Left ventricle myocardium inferior (tissue), 1 donor: ENCODE measurements at places on chromosomes 4 and X. TPM values are rescaled to one million over a fixed set of nuclear protein-coding genes. Genes with fewer than 3 reads are reported as not detected.

CXCL11 gene
- total RNA-seq, result not detected

TSPAN5 gene
- 1.7 TPM for total RNA-seq

MAGEB17 gene
- total RNA-seq, result not detected

C4orf36 gene
- total RNA-seq, result 0.96 TPM

DNA sequence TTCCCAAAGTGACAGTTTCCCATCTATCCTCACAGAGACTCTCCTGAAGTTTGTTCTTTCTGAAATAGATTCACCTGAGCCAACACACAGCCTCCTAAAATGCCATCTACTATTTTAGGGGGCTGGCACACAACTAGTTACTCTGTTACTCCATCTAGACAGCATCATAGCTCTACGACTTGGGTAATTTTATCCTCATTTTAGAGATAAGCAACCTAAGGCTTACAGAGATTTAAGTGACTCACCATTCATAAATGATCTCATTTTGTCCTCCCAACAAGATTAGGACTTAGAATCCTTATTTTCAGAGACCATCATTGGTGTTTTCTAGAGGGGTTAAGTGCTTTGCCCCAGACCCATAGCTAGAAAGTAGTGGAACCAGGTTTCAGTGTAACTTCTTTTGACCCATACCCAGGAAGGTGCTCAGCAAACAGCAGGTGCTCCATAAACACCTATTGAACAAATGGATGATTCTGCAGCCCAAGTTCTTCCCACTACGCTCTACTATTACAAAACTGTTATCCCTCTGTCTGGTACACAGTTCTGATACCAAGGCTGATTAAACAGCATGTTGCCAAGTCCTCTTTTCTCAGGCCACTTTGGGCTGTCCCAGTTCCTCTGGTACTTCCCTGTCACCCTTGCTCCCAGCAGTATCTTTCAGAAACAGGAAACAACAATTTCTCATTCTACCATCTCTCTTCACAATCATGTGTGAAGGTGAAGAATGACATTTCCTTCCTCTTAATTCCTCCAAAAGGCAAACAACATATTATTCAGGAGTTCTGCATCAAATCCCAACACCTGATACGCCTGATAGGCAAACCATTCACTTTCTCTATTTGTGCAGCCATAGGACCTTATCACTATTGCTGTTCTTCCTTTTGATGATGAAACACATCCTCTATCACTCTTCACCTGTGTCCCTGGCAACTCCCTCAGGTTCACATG lies 304.7 kb upstream of the TAPT1 start:
- DNase-seq, result no peak
- no peaks in the 10 kb centered on the region for H3K36me3 ChIP-seq
- H3K4me3 ChIP-seq, result no peak overlapping the region
- no peaks in the 10 kb centered on the region for H3K27me3 ChIP-seq
- no peak overlapping the region for H3K27ac ChIP-seq

DNA sequence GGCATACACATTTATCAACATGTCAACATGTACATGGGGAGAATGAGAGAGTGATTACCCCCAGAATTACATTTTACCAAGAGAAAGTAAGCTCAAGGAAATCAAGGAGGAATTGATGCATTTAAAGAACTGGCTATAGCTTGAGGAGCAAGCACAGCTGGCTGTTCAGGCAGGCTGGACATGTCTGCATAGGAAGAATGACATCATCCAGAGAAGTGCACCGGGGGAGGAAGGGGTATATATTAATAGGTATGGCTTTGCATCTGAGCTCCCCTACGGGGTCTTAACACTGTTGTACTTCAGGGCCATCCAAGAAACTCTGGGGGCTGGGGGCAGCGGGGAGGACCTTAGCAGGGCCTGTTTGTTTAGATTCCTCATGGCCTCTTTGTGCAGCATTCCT lies 222.4 kb upstream of the VCX start:
- DNase-seq, result no peak
- H3K4me1 ChIP-seq, result no peaks in the 10 kb centered on the region

KLHL13 gene
- 11.4 TPM for total RNA-seq

DAPP1 gene
- total RNA-seq, result 0.74 TPM

DNA sequence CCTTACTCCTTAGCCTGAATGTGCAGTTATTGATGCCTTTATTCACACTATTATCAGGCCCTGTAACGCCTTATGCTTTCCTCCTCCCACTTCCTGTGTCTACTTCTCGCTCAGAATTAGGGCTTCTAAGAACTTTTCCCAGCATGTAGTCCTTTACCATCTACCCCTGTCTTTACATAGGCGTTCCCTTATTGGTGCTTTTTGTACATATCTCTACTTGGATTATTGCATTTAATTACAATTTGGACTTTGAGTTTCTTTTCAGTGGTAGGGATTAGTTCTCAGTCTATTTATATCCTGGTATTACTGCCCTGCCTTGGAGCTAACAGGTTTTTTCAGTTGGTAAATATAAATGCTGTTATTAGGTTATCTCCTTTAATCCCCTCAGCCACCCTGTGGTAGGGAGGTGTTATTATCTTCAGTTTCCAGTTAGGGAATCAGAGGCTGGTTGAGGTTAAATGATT lies 84.0 kb downstream of the RBPJ start:
- peaks cover 16% of the 10 kb centered on the region for H3K36me3 ChIP-seq
- H3K4me3 ChIP-seq, result no peak overlapping the region
- DNase-seq, result no peak
- H3K27ac ChIP-seq, result no peak overlapping the region
- H3K4me1 ChIP-seq, result peaks cover 23% of the 10 kb centered on the region
- H3K27me3 ChIP-seq, result no peaks in the 10 kb centered on the region

GRCh38 chrX:154399527-154400368 lies 1.6 kb downstream of the RPL10 start:
- peak overlapping the region; percentile 99 for H3K27ac ChIP-seq
- no peaks in the 10 kb centered on the region for H3K27me3 ChIP-seq
- H3K4me3 ChIP-seq, result peak overlapping the region; percentile 85
- peaks cover 22% of the 10 kb centered on the region for H3K4me1 ChIP-seq

ZDHHC15 gene
- 3.1 TPM for total RNA-seq

DNA sequence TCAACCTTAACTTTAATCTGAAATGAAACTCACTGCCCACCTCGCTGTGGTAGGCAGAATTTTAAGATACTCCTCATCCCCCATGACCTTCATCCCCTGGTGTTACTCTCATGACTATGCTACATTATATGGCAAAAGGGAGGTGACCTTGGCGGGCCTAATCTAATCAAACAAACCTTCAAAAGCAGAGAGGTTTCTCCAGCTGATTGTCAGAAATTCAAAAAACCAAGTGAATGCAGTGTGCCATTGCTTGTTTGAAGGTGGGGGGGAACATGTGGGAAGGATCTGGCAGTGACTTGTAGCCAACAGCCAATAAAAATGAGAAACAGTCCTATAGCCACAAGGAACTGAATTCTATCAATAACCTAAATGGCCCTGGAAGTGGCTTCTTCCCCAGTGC lies 48.5 kb downstream of the KLHL8 start:
- H3K4me1 ChIP-seq, result no peaks in the 10 kb centered on the region
- peaks cover 23% of the 10 kb centered on the region for H3K36me3 ChIP-seq
- no peak overlapping the region for H3K4me3 ChIP-seq

GRCh38 chrX:151789179-151789800 lies 54.7 kb downstream of the CNGA2 start:
- no peaks in the 10 kb centered on the region for H3K4me1 ChIP-seq
- H3K27ac ChIP-seq, result no peak overlapping the region
- H3K27me3 ChIP-seq, result no peaks in the 10 kb centered on the region
- no peak overlapping the region for H3K4me3 ChIP-seq
- DNase-seq, result peak; percentile 40

UGT8 gene
- not detected for total RNA-seq

STEEP1 gene
- total RNA-seq, result 15.2 TPM

GRCh38 chr4:108959491-108959890 lies 196.6 kb upstream of the ETNPPL start:
- H3K36me3 ChIP-seq, result no peaks in the 10 kb centered on the region
- H3K4me3 ChIP-seq, result no peak overlapping the region
- H3K4me1 ChIP-seq, result peaks cover 11% of the 10 kb centered on the region
- H3K27me3 ChIP-seq, result no peaks in the 10 kb centered on the region
- DNase-seq, result no peak
- H3K27ac ChIP-seq, result no peak overlapping the region

SMPX gene
- total RNA-seq, result 726 TPM

GRCh38 chr4:38856524-38857337 lies at the start of gene TLR6:
Gene TLR6 (minus strand): TSS chr4:38856817. CDS start chr4:38829473, 27,344 bp downstream.
- no peak for DNase-seq
- H3K36me3 ChIP-seq, result no peaks in the 10 kb centered on the region
- H3K4me3 ChIP-seq, result peak within 1 kb of the TSS; percentile 30

GRCh38 chrX:1400742-1401471 lies 9.0 kb upstream of the SLC25A6 start:
- peaks cover 56% of the 10 kb centered on the region for H3K36me3 ChIP-seq
- H3K4me3 ChIP-seq, result no peak overlapping the region
- DNase-seq, result peak; percentile 10
- H3K27me3 ChIP-seq, result no peaks in the 10 kb centered on the region
- no peak overlapping the region for H3K27ac ChIP-seq

- DNase-seq, result no peak
- H3K27me3 ChIP-seq, result no peaks in the 10 kb centered on the region
- H3K27ac ChIP-seq, result no peak overlapping the region
- H3K4me3 ChIP-seq, result no peak overlapping the region
- no peaks in the 10 kb centered on the region for H3K36me3 ChIP-seq
Measured at GRCh38 chr4:142778430-142778829, 67.7 kb downstream of the INPP4B start.

GRCh38 chr4:31923634-31924033 lies 1203.5 kb downstream of the PCDH7 start:
- H3K27ac ChIP-seq, result no peak overlapping the region
- no peaks in the 10 kb centered on the region for H3K27me3 ChIP-seq
- no peaks in the 10 kb centered on the region for H3K36me3 ChIP-seq
- no peak overlapping the region for H3K4me3 ChIP-seq

GRCh38 chr4:113289766-113290165 lies 240.3 kb downstream of the ANK2 start:
- peaks cover 6% of the 10 kb centered on the region for H3K36me3 ChIP-seq
- DNase-seq, result no peak
- no peak overlapping the region for H3K4me3 ChIP-seq
- H3K4me1 ChIP-seq, result peaks cover 32% of the 10 kb centered on the region
- peak overlapping the region; percentile 24 for H3K27ac ChIP-seq

- no peaks in the 10 kb centered on the region for H3K4me1 ChIP-seq
- H3K27ac ChIP-seq, result no peak overlapping the region
- no peak for DNase-seq
Measured at GRCh38 chr4:81343046-81343445, 128.0 kb upstream of the PRKG2 start.

DNA sequence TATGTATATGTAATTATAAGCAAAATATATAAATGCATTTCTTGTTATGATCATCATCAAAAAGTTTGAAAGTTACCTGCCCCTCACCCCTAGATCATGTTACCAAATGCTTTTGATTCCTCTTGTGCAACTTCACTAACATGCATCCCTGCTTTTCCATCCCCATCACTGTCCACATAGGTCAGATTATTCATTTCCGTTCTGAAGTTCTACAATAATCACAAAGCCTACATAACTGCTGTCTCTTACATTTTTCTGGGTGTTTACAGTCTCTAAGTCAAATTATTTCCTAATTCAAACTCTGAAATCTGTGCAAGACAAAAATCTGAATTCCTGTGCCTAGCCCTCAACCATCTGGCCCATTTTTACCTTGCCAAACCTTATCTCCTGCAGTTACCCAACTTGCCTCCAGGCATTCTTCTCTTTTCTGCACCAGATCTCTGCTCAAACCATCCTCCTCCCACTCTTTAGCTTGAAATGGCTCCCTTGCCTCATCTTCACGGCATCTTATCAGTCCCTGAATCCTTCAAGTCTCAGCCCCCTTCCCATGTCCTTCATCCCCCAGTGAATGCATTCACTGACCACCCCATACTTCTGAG lies 42.4 kb upstream of the SLC39A8 start:
- H3K27me3 ChIP-seq, result no peaks in the 10 kb centered on the region
- DNase-seq, result no peak
- no peak overlapping the region for H3K4me3 ChIP-seq
- H3K27ac ChIP-seq, result no peak overlapping the region

GRCh38 chr4:82705928-82706300 lies 92.7 kb downstream of the SCD5 start:
- DNase-seq, result no peak
- H3K27ac ChIP-seq, result peak overlapping the region; percentile 33
- peaks cover 5% of the 10 kb centered on the region for H3K4me1 ChIP-seq

DNA sequence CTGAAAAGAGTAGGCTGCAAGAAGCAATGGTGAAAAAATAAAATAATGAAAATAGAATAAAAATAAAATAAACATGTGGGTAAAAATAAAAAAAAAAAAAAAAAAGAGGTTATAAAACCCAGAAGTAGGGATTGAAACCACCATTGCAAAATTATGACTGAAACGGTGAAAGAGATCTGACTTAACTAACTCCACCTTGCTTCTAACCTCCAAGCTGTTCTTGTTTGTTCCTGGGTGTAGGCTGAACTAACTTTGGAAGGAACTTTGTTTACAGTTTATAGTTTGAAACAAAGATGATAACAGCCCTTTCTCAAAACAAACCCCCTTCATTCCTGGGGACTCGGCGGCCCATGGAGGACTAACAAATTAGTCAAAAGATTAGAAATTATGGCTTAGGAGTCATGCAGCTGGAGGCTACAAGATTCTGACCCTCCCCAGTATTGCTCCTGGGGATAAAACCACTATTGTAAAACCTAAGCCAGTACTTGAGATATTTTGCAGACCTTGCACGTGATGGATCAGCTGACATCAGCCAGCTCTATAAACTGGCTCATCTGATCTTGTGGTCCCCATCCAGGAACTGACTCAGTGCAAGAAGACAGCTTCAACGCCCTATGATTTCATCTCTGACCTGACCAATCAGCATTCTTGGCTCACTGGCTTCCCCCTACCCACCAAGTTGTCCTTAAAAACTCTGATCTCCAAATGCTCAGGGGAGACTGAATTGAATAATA lies 30.4 kb downstream of the DDX60L start:
- no peaks in the 10 kb centered on the region for H3K27me3 ChIP-seq
- no peak overlapping the region for H3K27ac ChIP-seq
- DNase-seq, result no peak
- peaks cover 18% of the 10 kb centered on the region for H3K36me3 ChIP-seq
- H3K4me3 ChIP-seq, result no peak overlapping the region

ELK1 gene
- 21.3 TPM for total RNA-seq

AKAP14 gene
- total RNA-seq, result not detected

IGSF1 gene
- total RNA-seq, result 2.4 TPM

DCAF12L1 gene
- not detected for total RNA-seq

- no peak overlapping the region for H3K27ac ChIP-seq
- no peaks in the 10 kb centered on the region for H3K4me1 ChIP-seq
- DNase-seq, result no peak
- peaks cover 92% of the 10 kb centered on the region for H3K27me3 ChIP-seq
Measured at GRCh38 chr4:8744083-8744805, 127.4 kb downstream of the HMX1 start.

DNA sequence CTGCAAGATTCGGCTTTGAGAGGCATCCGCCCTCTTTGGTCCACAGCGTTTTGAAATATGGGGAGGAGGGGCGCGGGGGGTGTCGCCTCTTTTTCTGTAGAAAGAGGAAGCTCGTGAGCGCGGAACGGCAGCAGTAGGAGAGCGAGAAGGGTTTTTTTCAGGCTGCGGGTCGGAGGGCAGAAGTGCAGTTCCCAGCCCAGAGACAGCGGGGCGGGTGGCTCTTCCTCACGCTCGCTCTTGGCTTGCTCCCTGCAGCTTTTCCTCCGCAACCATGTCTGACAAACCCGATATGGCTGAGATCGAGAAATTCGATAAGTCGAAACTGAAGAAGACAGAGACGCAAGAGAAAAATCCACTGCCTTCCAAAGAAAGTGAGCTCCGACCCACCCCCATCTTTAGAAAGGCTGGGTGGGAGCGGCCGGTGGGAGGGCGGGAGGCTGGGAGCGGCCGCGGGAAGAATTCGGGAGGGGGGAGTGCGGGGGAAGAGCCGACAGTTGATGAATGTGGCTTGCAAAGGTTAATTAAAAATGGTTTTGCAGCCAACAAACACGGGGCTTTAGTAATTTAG lies 1.2 kb downstream of the TMSB4X start:
- H3K4me1 ChIP-seq, result peaks cover 10% of the 10 kb centered on the region
- H3K4me3 ChIP-seq, result peak overlapping the region; percentile 80
- DNase-seq, result peak; percentile 37
- H3K36me3 ChIP-seq, result peaks cover 8% of the 10 kb centered on the region
- H3K27me3 ChIP-seq, result no peaks in the 10 kb centered on the region
